ENCODE measurements at places on chromosomes 11 and 22.

GRCh38 chr11:121499405-121499804 is 46.6 kb upstream of the SORL1-AS1 start:
- DNase-seq, result no peak

GRCh38 chr22:20258021-20258299 is 10.2 kb downstream of the RTN4R start:
- DNase-seq, result no peak

DNA sequence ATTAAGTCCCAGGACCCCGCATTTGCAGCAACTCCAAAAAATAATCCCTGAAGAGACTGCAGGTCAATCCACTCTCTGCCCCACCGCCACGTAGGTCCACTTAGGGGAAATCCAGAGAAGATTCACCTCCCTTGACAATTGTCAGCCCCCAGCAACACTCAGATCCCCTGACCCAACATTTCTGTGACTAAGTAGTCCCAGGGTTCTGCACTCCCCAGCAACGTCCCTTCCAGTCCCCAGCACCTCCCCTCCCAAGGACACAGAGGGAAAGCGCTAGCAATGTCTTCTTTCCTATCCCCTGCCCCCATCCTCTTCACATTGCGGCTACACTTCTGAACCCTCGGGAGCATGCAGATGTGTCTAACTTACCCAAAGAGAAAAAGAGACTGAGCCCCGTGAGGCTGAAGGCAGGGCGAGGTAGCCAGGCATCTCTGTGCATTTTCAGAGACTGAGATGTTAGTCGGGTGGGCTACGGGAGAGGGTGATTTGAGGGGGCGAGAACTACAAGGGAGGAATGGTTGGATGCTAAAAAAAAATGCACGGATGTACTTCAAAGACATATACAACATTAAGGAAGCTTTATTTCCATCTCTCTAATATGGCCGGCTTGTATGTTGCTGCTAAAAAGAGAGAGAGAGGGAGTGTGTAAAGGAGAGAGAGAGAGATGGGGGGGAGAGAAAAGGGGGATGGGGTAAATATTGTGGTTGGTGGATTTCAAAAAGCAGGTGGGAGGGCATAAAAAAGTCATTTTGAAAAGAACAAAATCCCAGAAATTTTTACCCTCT is at the start of gene SCN2B:
Gene SCN2B (minus strand): TSS at position 647 of the 785 bp plus-strand sequence. CDS start 208 bp downstream, at position 439.
- no peak for DNase-seq

- no peak for DNase-seq
Measured at GRCh38 chr11:44732564-44732963, 5.8 kb downstream of the TSPAN18 start.

GRCh38 chr22:32482708-32483107 is 8.1 kb downstream of the FBXO7 start:
- DNase-seq, result no peak

- DNase-seq, result no peak
Measured at GRCh38 chr22:37313376-37314314, 31.3 kb downstream of the CYTH4 start.

- DNase-seq, result no peak
Measured at GRCh38 chr11:130601764-130602460, 153.5 kb downstream of the ADAMTS15 start.

DNA sequence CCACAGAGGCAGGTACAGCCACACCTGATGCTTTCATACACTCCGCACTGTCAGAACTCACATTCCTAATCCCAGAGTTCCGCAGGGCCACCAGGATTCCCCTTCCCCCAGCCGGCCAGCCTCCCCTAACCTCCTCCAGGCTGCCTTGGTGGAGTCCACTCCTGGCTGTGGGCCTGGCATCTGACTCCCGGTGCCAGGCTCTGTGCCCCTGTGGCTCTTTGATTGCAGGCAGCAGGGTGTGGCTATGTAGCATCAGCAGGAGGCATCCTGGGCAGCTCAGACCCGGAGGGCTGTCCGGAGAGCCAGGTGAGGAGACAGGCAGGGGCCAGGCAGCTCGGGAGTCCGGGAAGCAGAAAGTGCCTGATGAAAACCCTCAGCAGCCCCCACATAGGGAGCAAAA is 1432.9 kb downstream of the BRD1 start:
- no peak for DNase-seq
